ENCODE measurements at places on chromosomes 12 and 14.
A peak's percentile ranks its signal among the peaks of the same experiment; 100 is the strongest.

- DNase-seq = no peak
These were observed 782.1 kb upstream of the TBX3 start for GRCh38 chr12:115466076-115466475.

DNA sequence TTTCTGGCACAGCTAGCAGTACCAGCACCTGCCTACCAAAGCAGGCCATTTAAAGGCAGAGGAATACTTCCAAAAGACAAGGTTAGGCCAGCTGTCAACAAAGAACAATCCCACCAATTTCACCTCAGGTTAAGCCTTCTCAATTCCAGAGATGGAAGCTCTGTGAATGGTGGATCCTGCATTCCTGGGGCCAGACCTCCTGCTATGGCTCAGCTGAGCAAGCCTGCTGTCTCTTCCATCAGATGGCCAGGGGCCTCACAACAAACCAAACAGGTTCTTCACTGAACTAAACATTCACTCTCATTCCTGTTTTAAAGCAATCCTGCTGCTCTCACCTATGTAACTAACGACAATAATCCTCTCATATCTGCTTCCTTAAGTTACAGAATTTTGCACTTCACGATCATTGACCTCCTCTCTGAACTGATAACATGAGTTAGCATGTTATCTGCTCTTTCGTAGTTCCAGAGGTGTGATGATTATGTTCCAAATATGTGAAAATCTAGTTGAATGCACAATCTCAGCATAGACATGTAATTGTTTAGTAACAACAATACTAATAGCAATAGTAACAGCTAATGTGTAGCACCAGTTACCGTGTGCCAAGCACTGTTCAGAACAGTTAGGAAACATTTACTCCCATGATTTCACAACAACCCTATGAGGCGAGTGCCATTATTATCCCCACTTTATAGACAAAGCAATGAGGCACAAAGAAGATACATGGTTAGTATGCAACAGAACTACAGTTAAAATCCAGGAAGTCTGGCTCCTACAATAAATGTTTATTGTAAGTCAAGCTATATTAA lies 73.2 kb downstream of the SLC2A13 start:
- DNase-seq = no peak

GRCh38 chr14:97517566-97518234 lies 720.5 kb downstream of the VRK1 start:
- DNase-seq = no peak

- no peak for DNase-seq
These were observed 6.8 kb upstream of the NR4A1 start for GRCh38 chr12:52044292-52044983.

GRCh38 chr14:88417594-88417993 lies 32.1 kb downstream of the SPATA7 start:
- DNase-seq = no peak

- no peak for DNase-seq
These were observed 61.1 kb downstream of the NINJ2 start for GRCh38 chr12:601976-602699.

DNA sequence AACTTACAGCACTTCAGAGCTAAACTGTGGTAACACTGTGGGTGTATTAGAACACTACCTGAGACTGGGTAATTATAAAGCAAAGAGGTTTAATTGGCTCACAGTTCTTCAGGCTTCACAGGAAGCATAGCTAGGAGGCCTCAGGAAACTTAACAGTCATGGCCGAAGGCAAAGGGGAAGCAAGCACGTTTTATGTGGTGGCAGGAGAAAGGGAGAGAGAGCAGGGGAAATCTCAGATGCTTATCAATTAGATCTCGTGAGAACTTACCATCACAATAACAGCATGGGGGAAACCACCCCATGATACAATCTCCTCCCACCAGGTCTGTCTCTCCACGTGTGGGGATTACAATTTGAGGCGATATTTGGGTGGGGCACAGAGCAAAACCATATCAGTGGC lies 512.6 kb downstream of the RERGL start:
- no peak for DNase-seq

DNA sequence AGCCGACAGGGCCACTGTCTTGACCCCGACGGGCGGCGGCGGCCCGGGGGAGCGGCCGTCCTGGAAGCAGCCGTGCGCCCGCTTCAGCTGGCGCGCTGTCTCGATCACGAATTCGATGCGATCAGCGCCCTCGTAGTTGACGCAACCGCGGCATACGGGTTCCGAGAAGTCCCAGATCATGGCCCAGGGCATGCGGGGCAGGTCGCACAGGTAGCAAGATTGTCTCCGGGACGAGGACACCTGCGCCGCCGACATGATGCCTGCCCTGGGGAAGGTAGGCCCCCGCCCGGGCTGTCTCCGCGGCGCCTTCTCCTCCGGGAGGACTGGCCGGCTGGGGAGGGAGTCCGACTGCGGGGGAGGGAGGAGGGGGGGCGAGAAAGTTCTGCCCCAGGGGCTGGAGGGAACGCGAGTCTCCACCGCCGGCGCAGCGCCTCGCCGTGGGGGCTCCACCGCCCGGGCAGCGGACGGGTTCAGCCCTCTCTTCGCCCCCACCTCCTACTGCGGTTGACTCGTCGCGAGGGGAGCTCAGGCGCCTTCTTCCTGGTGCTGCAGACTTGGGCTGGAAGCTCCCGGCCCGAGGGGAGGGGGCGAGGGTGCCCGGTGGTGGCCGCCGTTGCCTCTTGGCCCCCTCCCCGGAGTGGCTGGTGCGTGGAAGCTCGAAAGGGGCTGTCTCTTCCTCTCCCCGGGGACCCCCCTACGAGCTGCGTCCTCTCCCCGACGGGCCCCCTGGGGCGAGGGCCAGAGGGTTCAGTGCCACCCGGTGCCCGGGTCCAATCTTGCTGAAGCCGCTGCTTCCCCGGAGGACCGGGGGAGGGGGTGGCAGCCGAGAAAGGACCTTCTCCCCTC lies 747 bp downstream of the IRF2BPL start:
- DNase-seq = peak; percentile 58

GRCh38 chr14:70856851-70857495 lies 47.7 kb upstream of the MAP3K9 start:
- DNase-seq = no peak

- DNase-seq = no peak
These were observed 269.3 kb upstream of the NPAS3 start for GRCh38 chr14:32669391-32669790.
